MM.1S (cell line): ENCODE measurements at places on chromosomes 5 and 9.

- no peak for DNase-seq
Measured at GRCh38 chr9:15485836-15486666, 24.7 kb downstream of the PSIP1 start.

DNA sequence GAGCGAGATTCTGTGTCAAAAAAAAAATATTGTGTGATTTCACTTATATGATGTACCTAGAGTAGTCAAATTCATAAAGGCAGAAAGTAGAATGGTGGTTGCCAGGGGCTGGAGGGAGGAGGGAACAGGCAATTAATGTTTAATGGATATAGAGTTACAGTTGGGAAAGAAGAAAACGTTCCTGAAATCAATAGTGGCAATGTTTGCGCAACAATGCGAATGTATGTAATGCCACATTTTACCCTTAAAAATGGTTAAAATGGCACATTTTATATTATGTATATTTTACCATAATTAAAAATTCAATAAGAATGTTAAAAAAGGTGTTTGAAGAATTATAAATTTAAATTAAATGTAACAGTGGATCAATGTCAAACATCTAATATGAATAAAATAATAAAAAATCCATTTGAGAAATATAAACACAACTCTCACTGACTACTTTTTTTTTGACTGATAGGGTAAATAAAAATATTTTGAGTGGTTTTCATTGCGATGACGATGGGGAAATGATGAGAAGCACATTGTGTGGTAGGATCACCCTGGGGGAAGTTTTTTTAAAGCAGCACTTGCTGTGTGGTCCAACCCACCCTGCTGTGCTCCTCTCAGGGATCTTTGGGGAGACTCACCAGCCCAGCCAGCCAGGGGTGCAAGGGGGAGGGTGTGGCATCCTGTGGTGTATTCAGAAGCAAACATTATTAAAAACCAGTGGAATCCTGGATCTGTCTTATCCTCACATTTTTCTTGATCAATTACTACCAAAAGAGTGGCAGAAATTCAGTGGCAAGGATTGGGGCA is 4.3 kb downstream of the FYB1 start:
- no peak for DNase-seq

DNA sequence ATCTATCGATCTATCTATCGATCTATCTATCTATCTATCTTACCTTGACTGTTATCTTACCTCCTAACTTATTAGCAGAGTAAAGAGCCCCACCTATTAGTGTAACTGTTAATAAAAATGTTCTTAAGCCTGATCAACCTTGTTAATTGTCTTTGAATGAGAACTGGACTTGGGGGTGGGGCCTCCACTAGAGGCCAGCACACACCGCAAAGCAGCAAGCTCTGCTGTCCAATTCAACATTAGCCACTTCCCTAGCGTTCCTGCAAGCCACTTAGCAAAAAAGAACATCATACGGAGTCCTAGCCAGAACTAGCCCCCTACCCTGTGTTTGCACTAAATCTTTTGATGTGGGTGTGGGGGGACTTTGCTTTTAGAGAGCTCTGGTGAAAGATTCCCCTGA is 515.8 kb downstream of the KDM4C start:
- DNase-seq: no peak

- DNase-seq: no peak
Measured at GRCh38 chr9:104983491-104983890, 55.5 kb upstream of the ABCA1 start.

- no peak for DNase-seq
Measured at GRCh38 chr5:127705120-127705892, 2.1 kb downstream of the CCDC192 start.

- no peak for DNase-seq
Measured at GRCh38 chr5:158856291-158856690, 243.4 kb downstream of the EBF1 start.

GRCh38 chr5:6456766-6457370 is 8.2 kb downstream of the UBE2QL1 start:
- no peak for DNase-seq

GRCh38 chr5:72752909-72753308 is 63.6 kb upstream of the TNPO1 start:
- no peak for DNase-seq

- DNase-seq: no peak
Measured at GRCh38 chr5:88000877-88001276, 267.8 kb downstream of the TMEM161B start.

- no peak for DNase-seq
Measured at GRCh38 chr5:40587376-40587775, 92.3 kb upstream of the PTGER4 start.

DNA sequence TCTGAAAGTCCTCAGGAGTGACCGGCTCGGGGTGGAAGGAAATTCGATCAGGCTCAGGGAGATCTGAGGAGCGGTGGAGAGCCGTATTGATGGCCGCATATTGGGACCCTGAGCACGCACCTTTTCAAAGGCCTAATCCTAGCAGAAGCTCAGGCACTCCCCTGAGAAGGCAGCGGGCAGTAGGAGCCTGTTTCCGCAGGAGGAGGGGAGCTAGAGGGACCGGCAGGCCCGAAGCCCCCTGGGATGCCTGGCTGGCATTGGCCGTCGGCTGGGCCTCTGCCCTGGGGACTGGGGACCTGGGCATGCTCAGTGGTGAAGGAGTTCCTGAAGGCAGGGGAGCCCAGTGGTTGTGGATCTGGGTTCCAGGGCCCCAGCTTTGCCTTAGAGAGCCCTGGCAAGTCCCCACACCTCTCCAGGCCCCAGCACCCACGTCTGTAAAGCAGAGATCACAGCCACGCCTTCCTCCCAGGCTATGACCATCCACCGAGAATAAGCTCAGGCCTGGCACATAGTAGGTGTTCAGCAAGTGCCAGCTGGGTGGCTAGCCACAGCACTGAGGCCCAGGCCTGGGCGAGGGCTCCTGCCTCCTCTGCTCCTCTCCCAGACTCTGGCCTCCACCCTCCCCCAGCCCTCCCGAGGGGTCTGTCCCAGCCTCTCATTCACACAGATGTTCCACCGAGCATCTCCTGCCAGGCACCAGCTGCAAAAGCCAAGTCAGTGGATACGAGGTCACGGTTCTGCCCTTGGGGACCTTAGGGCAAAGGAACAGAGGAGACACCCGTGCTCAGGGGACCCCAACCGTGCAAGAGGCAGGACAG is 17.2 kb upstream of the QRFP start:
- no peak for DNase-seq

- DNase-seq: no peak
Measured at GRCh38 chr5:114686356-114686755, 324.5 kb downstream of the KCNN2 start.

- DNase-seq: no peak
Measured at GRCh38 chr9:120447959-120448500, 131.9 kb downstream of the CDK5RAP2 start.

GRCh38 chr5:90169078-90169477 is 240.5 kb downstream of the CETN3 start:
- DNase-seq: no peak

DNA sequence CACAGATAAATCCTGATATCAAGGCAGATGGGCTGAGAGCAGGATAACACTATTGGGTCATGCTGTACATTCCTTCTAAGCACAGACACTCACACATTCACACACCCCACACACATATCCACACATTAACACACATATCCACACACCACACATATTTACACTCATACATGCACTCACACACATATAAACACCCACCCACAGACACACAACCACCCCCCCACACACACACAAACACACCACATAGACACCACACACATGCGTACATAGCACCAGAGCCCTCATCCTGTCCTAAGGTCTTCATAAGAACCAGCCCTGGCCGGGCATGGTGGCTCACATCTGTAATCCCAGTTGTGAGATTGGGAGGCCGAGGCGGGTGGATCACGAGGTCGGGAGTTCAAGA is 322.3 kb upstream of the ADCY2 start:
- DNase-seq: no peak

DNA sequence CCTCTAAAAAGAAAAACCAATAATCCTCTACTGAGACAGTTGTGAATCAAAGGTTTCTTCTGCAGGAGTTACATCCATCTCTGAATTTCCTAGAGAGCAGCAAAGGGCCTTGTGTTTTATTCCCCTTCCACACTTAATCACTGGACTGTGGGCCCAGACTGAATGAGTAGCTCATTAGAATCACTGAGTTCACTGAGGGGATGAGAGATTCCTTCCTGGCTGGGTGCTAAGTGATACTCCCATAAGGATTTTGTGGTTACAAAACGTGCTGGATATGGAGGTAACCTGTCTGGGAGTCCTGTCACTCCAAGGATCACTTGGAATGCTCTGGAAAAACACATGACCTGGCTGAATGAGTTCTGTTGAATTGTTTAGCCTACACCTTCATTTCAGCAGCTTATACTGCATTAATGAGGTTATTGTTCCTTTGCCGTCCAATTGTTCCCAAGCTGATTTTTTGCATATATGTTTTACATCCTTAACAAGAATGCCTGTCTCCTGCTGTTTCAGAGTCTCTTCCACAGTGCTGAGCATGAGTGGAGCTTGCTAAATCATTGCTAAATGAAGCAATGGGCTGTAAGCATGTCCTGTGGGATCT is 82.9 kb downstream of the MEF2C start:
- no peak for DNase-seq
